Fibroblast of skin of left quadriceps (primary cell): ENCODE measurements at places on chromosomes 5 and 9.

GRCh38 chr5:133250527-133250926 is 198.7 kb downstream of the HSPA4 start:
- no peak for DNase-seq

GRCh38 chr5:66616520-66617225 is 20.5 kb downstream of the MAST4 start:
- DNase-seq = no peak

DNA sequence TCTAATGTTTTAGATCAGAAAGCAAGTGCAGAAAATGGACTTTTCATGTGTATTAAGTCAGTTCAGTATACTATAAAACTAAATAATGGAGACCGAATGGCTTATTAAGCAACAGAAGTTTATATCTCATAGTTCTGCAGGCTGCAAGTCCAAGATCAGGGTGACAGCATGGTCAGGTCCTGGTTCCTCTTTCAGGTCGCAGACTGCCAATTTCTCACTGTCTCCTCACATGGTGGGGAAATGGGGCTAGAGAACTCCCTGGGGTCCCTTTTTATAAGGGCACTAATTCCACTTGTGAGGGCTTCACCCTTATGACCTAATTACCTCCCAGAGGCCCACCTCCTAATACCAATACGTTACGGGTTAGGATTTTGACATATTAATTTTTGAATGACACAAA is 48.7 kb downstream of the RICTOR start:
- no peak for DNase-seq

- no peak for DNase-seq
Observed at GRCh38 chr5:1324719-1325190, 20.1 kb downstream of the CLPTM1L start.

- no peak for DNase-seq
Observed at GRCh38 chr5:175133185-175133584, 310.8 kb downstream of the DRD1 start.

DNA sequence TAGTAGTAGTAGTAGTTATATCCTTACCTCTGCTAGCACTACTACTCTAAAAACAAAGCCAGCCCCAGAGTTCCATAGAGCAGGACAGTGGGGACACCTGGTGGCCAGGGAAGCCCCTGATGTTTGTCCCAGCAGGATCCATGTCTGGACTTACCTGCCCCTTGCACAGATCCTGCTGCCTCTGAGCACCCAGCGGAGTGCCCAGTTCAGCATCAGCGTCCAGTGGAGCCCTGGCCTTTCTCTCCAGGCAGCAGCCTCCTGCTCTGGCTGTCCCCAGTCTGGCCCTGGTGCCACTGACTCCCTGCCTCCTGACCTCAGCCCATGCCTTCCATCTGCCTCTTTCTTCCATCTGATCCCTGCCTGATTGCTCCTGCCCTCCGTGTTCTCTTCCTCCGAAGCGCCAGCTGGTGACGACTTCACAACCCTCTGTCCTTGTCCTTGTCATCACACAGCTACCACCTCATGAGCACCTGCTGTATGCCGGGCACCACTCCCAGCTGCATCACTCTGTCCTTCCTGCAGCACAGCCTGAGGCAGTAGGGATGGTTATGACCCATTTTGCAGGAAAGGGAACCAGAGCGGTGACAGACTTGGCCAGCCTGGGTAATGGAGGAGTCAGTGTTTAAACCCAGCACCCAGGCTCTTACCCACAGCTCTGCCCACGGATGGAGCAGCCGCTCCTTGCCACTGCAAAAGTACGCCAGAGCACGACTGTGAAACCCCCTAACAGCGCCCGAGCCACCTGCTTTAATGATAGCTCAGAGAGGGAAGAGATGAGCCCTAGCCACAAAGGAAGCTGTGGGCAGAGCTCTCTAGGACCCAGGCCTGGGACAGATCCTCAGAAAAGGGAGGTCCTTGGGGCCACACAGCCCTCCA is 11.5 kb downstream of the SARDH start:
- no peak for DNase-seq

DNA sequence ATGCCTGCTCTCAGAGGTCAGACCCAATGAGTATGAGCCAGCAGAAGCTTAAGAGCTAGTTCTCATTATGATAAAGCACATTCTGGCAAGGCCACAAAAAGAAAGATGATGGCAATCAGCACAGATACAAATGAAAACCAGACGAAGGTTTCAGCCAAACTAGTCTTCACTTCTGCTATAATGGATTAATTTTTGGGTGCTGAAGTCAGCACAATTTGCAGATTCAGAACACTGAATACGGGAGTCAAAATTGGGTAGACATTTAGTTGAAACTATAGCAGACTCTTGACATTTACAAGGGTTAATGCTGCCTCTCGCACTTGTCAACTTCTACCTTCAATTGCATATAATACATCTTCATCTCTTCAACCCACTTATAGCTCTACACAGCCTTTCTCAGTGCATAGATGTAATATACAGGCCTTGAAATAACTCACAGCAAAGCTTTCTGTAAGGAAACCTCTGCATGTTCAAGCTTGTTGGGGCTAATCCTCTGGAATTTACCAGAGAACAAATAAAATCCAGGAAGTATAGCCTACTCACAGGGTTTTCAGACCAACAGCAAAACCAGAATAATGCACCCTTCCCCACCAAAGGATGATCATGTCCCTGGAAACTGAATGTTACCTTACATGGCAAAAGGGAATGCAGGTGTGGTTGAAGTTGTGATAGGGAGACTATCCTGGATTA is 77.1 kb downstream of the BAAT start:
- no peak for DNase-seq

DNA sequence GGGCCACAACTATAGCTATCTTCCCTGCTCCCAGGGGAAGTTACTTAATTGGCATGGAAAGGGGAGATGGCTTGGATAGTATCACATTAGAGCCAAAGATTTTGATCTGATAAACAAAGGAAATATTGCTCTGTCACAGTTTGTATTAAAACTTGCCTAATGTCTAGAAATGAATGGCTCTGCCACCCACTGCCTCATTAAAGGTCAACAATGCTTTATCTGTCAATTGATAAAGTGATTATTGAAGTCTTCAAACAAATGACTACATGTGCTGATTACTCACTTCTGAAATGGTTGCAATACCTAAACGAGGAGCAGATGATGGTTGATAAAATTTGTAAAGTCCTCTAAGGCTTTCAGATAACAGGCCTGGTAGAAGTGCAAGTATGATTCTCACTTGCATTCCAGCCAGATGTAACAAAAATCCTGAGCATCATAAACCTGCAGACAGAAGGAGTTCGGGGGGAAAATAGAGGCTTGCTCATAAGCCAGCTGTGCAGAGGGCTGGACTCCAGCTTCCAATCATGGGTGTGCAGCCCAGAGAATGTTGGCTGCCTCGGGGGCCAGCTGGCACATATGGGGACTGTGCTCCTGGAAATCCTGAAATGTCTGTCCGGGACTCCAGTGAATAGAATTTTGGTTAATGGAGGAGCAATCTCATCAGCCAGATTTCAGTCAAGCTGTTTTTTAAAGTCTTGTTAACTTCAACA is 200.5 kb upstream of the SLC27A6 start:
- DNase-seq = no peak

DNA sequence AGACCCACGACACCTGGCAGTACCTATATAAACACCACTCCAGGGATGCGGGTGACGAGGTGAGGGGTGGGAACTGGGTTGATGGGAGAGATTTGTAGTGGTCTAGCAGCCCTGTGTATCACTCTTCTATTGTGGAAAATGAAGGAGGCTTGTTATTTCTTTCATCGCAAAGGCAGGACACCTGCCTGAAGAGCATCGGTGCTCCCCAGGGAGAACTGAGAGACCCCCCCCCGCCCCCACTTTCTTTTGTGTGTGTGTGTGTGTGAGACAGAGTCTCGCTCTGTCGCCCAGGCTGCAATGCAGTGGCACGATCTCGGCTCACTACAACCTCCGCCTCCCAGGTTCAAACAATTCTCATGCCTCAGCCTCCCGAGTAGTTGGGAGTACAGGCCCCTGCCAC is 8.3 kb upstream of the WDR5 start:
- DNase-seq = no peak

DNA sequence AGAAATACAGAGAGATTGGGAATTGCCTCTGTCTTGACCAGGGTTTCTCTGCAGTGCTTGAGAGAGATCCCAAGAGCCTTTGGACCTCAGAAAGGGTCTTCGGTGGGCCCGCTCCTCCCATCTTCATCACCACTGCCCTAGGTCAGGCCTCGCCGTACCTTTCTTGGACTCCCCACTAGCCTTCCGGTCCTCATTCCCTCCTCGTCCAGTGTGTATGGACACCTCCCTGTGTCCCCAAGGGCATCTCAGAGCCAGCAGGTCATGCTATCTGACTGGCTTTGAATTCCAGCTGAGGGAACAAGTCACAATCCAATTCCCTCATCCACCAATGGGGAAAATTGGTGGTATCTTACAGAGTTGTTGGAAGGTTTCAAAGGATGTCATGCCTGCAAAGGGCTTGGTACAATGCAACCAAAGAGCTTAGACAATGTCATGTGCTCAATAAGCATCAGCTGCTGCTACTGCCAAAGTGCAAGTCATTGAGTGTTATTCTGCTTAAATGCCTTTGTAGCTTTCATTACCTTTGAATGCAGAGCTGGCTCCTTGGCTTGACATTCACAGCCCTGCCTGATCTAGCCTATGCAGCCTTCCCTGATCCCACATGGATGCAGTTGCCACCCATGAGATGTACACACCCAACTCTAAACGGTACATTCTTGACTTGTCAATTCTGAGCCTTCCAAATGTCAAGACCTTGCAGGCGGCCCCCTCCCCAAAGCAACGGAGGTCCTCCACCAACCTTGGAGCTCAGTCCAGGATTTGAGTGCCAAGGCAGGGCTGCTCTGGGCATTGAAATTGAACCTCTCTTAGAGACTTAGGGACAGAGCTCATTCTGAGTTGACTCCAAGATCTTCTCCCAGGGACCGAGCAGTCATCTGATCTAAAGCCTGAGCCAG is 58.0 kb downstream of the HRH2 start:
- no peak for DNase-seq

- DNase-seq = no peak
Observed at GRCh38 chr9:127159949-127160610, 37.6 kb upstream of the ANGPTL2 start.

DNA sequence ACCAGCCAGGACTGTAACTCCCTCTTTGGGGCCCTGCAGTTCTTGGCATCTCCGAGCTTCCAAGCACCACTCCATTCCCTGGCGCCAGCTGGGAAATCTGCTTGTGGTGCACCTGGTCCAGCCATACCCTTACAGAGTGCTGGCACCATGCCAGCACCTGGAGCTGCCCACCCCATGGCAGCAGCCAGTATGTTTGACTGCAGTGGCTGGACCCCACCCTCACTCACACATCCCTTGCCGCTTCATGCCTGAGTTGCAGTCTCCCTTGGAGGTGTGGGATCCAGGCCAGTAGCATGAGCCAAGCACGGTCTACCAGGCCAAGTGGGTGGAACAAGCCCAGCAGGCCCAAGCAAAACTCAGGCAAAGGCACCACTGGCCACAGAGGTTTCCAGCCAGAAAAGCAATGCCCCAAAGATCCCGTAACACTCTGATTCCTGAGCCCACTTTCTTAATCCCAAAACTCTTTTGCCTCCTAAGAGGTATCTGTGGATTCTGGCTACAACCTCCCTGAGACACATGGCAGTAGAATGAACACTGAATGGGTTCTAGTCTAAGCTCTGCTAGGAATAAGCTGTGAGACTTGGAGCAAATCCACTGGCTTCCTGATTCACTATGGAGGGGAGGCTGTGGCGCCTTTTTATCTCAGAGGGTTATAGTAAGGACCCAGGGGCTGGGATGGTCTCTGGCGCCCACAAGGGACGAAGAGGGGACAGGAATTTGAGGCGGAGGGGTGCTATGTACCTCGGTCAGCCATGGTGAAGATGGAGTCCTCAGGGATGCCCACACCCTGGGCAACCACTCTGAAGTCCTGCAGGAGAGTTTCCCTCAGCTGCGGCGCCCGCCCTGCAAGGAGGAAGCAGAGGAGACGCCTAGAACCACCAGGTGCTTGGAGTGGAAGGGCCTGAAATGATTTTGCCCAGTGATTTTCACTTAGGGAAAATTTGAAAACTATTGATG is 5.6 kb downstream of the AMBP start:
- no peak for DNase-seq

DNA sequence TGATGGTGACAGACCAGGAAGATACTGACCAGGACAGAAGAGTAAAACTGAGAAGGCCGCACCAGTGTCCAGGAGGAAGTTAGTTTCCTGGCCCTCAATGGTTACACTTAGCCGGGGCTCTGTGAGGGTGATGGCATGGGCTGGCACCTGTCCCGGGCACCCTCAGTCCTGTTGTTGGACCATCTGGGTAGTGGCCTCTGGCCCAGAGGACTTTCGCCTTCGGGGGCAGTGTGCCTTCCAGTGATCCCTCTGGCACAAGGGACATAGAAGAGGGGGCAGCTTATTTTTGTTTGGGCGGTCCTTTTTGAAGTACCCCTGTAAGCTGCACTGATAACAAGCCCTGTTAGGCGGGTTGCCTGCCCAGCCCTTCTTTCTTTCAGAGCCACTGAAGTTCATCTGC is 1108.6 kb downstream of the TAF11L14 start:
- no peak for DNase-seq

- no peak for DNase-seq
Observed at GRCh38 chr9:133654736-133655657, 18.8 kb downstream of the DBH start.

- no peak for DNase-seq
Observed at GRCh38 chr9:134412298-134412711, 86.0 kb downstream of the RXRA start.

GRCh38 chr5:163504079-163504931 is 1.1 kb upstream of the MAT2B start:
- DNase-seq = no peak

GRCh38 chr9:28207657-28208056 is 634.4 kb upstream of the C9orf72 start:
- no peak for DNase-seq

DNA sequence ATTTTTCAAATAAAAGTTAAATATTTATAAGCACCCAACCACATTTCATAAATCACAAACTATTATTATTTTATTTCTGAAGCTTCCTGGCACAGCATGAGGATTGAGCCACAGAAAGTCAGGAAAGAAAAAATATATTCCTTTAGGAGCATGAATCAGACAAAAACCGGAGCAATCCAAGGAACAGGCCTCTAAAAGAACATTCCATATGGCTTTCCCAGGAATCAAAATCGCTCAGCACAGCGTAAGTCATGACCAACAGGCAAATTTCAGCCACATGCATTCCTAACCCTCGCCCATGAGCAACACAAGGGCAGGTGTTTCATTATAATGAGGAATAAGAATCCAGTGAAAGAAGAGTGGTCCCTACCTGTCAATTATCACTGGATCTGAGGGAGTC is 26.7 kb downstream of the EBF1 start:
- DNase-seq = peak; percentile 64

DNA sequence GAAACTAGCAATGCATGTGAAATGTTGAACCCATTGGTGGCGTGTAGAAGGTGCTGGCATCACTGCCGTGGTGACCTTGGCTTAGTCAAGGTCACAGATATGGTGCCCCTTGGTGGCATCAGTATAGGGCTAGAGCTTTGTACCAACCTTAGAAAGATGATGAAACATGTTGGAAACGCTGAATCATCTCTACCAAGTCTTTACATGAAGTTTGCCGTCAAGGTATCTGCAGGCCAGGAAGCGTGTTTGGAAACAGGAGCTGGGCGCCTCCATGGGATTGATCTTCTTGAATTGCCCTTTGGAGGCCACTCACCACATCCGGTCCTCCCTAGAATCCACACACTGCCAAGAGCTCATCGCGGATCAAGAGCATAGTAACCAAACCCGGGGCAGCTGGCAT is 16.9 kb upstream of the BOD1 start:
- no peak for DNase-seq
